ENCODE measurements at places on chromosomes 3 and 15.

DNA sequence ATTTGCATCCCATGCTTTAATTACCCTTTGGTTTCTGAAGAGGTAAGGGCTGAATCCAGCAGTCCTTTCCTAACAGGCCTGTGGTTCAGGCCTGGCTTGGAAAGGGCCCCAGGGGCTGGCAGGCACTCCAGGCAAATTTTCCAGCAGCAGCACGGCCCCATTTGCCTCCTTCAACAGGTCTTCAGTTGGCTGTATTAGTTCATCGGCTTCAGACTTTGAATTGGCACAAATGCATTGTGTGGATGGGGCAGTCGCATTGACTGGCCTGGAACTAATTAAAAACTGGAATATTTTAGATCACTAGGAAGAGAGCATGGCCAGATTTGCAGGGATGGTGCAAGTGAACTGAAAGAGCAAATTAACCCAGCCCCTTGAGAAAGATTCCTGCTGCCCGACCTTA is 207.8 kb upstream of the MCTP2 start:
- no peaks in the 10 kb centered on the region for H3K36me3 ChIP-seq
- no peak overlapping the region for H3K27ac ChIP-seq
- no peaks in the 10 kb centered on the region for H3K4me1 ChIP-seq
- DNase-seq, result no peak

- H3K36me3 ChIP-seq, result no peaks in the 10 kb centered on the region
- no peaks in the 10 kb centered on the region for H3K4me1 ChIP-seq
- H3K27ac ChIP-seq, result no peak overlapping the region
- H3K4me3 ChIP-seq, result no peak overlapping the region
Observed at GRCh38 chr3:118550556-118550955, 484.1 kb downstream of the IGSF11 start.

- H3K4me1 ChIP-seq, result peaks cover 54% of the 10 kb centered on the region
- no peaks in the 10 kb centered on the region for H3K27me3 ChIP-seq
- peaks cover 2% of the 10 kb centered on the region for H3K36me3 ChIP-seq
- no peak overlapping the region for H3K27ac ChIP-seq
- no peak overlapping the region for H3K4me3 ChIP-seq
Observed at GRCh38 chr3:171419457-171419856, 40.7 kb downstream of the TNIK start.

GRCh38 chr3:184336547-184337398 is 627 bp upstream of the FAM131A start:
- H3K4me1 ChIP-seq, result peaks cover 52% of the 10 kb centered on the region
- DNase-seq, result no peak
- H3K27me3 ChIP-seq, result no peaks in the 10 kb centered on the region
- H3K4me3 ChIP-seq, result peak overlapping the region; percentile 83
- peak overlapping the region; percentile 74 for H3K27ac ChIP-seq
- H3K36me3 ChIP-seq, result peaks cover 41% of the 10 kb centered on the region

DNA sequence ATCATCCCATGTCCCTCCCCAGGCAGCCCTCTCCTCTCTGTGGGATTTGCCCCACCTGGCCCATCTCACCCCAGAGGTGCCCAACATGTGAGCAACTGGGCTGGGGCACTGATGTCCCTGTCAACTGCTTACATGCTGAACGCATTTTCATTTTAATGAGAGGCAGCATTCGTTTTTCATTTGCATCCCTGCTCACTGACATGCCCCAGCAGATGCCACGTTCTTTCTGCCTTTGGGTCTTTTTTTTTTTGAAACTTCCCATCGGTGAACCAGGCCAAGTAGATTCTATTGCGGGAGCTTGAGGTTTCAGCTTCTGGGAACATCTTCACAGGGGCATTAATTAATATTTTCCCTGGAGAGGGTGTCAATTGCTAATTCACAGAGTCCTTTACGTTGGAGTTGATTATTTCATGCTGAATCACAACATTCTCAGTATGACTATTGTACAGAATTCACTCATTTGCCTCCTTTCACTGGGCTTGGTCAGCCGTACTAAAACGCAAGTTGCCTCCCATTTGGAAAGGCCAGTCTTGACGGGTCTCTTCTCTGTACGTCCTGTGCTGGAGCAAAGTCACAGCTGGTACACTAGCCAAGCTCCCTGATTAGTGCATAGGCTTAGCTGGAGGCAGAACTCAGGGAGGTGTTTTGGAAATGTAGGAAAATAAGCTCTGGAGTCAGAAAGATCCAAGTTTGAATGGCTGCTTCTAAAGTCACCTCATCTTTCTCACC is 69.8 kb downstream of the CHRNA7 start:
- DNase-seq, result no peak
- no peaks in the 10 kb centered on the region for H3K4me1 ChIP-seq
- H3K27me3 ChIP-seq, result peaks cover 54% of the 10 kb centered on the region
- no peak overlapping the region for H3K4me3 ChIP-seq

DNA sequence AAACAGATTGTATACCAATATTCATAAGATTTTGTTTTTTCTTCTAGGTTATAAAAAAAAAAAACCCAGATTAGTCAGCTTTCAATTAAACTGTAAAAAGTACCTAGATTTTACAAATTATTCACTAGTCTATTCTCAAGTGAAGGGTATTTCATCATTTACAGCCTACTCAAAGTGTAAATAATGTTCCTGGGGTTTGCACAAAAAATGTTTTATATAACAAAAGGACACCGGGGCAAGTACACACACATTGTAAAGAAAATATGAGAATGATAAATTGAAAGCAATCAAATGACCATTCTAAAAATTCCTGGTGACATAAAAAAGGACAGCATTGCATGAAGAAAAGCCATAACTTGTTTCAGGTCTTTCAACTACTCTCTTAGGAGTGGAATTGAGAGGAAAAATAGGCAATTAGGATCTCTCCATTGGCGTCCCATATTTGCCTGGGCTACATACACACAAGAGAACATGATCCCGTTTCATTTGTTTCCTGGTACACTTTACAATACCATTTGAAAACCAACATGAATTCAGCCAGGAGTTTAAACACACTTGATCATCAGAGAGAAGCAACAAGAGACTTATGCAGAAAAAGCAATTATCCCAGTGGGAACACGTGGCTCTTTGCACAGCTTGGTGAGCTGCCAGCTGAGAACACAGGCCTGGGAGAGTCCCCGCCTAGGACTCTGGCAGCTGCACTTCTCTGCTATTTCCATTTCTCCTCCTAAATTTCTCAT is 1039.2 kb downstream of the ROBO1 start:
- H3K4me3 ChIP-seq, result no peak overlapping the region
- no peaks in the 10 kb centered on the region for H3K27me3 ChIP-seq
- H3K4me1 ChIP-seq, result no peaks in the 10 kb centered on the region
- H3K36me3 ChIP-seq, result no peaks in the 10 kb centered on the region
- no peak overlapping the region for H3K27ac ChIP-seq
- DNase-seq, result no peak

GRCh38 chr3:178159691-178160220 is 376.5 kb upstream of the KCNMB2 start:
- no peak for DNase-seq
- H3K27me3 ChIP-seq, result peaks cover 43% of the 10 kb centered on the region
- H3K4me1 ChIP-seq, result peaks cover 5% of the 10 kb centered on the region
- no peaks in the 10 kb centered on the region for H3K36me3 ChIP-seq
- H3K27ac ChIP-seq, result no peak overlapping the region

DNA sequence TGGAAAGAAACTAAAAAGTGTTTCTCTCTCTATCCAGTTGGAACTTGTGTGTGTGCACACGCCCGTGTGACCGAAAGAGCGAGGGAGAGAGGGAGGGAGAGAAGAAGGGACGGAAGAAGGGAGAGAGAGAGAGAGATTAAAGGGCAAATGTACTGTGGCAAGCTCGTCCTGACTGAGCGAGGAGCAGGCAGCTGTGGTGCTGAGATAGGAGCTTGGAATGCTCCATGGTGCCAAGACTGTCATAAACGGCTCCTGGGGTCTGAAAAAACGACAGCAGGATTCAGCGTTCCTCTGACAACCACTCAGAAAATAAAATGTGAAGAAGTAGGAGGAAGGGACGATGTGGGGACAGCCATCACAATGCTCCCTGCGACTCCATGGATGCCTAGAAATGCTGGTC is 276.0 kb downstream of the SV2B start:
- no peak for DNase-seq
- no peaks in the 10 kb centered on the region for H3K36me3 ChIP-seq
- H3K27ac ChIP-seq, result no peak overlapping the region
- peaks cover 20% of the 10 kb centered on the region for H3K4me1 ChIP-seq
- peaks cover 33% of the 10 kb centered on the region for H3K27me3 ChIP-seq

DNA sequence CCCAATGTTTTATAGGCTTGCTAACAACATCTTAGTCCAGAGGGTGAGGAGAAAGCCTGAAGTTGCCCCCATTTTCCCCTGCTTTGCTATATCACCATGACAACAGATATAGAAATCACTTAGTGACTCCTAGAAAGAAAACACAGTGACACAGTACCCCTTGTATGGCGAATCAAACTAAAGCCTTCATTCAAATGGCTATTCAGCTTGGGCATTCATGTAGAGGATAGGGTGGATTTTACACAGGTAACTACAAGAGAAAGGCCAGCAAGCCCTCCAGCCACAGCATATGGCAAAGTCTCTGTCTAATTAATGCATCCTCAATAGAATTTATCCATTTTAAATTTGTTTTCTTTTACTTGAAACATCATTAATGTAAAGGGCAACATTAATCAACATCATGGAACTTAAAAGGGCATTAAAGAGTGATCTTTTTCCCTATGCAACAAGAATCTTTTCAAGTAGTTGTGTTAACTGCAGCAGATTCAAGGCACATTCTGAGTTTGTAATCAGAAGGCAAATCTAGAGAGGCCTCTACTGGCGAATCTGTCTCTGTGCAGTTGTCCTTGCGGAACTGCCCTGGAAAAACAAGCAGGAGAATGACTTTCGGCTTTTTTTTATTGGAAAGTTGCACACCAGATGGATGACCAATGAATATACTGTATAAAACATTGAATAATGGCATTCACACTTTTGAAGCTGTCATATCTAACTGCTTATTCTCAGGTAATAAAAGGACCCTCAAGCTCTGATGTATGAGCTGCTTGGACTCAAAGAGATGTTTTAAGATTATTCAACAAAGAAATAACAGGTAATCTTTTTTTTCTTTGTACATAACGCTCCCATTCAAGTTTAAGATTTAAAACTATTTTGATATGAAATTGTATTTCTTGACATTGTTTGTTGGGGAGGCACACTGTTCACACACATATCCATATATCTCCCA is 621.7 kb upstream of the AGTR1 start:
- H3K27me3 ChIP-seq, result no peaks in the 10 kb centered on the region
- no peaks in the 10 kb centered on the region for H3K36me3 ChIP-seq
- H3K4me3 ChIP-seq, result no peak overlapping the region
- no peak for DNase-seq

DNA sequence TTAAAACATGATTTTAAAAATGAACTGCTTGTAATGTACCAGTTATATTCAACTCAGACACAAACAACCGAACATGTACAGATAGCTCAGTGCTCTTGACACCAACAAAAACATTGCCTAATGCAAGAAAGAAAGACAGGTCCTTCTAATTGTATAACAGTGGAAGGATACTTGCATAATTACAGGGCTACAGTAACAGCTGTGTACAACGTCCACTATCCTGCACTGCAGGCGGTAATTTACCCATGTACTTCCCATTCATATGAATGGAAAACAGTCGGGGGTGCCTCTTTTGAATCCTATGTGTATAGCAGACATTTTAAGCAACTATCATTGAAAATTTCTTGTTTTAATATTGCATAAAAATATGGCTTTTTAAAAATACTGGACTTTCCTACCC is 41.1 kb upstream of the PLSCR5 start:
- no peaks in the 10 kb centered on the region for H3K36me3 ChIP-seq
- no peak overlapping the region for H3K27ac ChIP-seq
- no peak for DNase-seq
- H3K4me3 ChIP-seq, result no peak overlapping the region
- H3K4me1 ChIP-seq, result no peaks in the 10 kb centered on the region

GRCh38 chr15:56683908-56684307 is 49.4 kb downstream of the ZNF280D start:
- H3K36me3 ChIP-seq, result peaks cover 10% of the 10 kb centered on the region
- no peak overlapping the region for H3K4me3 ChIP-seq
- no peak overlapping the region for H3K27ac ChIP-seq
- no peaks in the 10 kb centered on the region for H3K4me1 ChIP-seq
- DNase-seq, result no peak
- no peaks in the 10 kb centered on the region for H3K27me3 ChIP-seq

GRCh38 chr3:113747283-113748046 is 630 bp downstream of the ATP6V1A start:
- H3K4me3 ChIP-seq, result peak overlapping the region; percentile 89
- no peak for DNase-seq
- H3K27ac ChIP-seq, result peak overlapping the region; percentile 100
- no peaks in the 10 kb centered on the region for H3K27me3 ChIP-seq

- no peak overlapping the region for H3K4me3 ChIP-seq
- H3K27ac ChIP-seq, result no peak overlapping the region
- DNase-seq, result no peak
- no peaks in the 10 kb centered on the region for H3K4me1 ChIP-seq
- peaks cover 17% of the 10 kb centered on the region for H3K27me3 ChIP-seq
Observed at GRCh38 chr3:51921081-51921578, 18.0 kb upstream of the IQCF1 start.

DNA sequence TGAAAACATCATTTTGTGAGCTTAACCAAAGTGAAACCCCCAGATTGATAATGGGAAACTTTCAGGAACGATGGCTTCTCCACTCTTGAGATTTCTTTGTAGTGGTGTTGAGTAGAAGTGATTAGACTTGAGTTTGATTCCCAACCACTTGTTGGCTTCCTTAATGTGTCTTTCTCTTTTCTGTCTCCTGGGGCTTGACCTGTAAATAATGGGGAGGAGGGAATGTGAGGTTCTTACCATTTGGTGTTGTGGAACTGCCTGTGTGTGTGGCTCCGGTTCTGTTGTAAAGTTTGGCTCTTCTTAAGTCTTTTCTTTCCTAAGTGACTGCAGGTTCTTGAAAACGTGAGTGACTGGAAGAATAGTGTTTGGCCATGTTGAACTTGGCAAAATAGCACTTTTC is 2.7 kb downstream of the CDV3 start:
- no peak for DNase-seq
- peak overlapping the region; percentile 68 for H3K27ac ChIP-seq

DNA sequence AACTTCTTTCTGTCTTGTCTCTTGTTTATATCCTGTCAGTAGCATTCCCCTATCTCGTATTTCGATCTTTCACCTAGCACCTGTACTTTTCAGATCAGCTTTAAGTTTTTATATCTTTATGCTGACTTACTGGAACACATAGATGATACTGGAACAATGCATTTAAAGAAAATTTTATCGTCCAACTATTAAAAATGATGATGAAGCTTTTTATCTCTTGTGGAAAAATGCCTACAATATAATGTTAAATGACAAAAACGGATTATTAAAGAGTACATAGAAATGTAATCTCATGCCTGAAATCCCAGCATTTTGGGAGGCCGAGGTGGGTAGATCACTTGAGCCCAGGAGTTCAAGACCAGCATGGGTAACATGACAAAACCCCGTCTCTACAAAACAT is 139.5 kb downstream of the ZPLD1 start:
- peaks cover 16% of the 10 kb centered on the region for H3K27me3 ChIP-seq
- no peak overlapping the region for H3K27ac ChIP-seq
- no peak overlapping the region for H3K4me3 ChIP-seq
- H3K4me1 ChIP-seq, result no peaks in the 10 kb centered on the region

DNA sequence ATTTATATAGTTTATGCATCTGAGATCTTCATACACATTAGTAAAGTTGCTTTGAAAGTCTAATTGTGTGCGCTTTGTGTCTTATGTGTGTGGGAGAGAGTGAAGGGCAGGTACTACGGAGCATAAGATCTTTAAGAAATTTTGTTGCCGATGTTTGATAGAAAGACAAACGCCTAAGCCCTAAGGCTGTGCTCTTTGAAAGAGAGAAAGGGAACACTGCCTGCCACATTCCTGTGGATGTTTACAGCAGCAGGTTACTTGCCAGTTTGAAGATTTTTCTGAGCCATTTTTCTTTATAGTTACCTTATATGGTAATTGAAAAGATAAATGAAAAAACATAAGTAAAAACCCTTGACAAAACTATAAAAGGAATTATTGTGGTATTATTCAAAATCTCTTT is 17.0 kb downstream of the DTWD1 start:
- H3K27ac ChIP-seq, result no peak overlapping the region
- H3K4me3 ChIP-seq, result no peak overlapping the region
- peaks cover 10% of the 10 kb centered on the region for H3K36me3 ChIP-seq
- H3K4me1 ChIP-seq, result no peaks in the 10 kb centered on the region

Measured in central memory CD8-positive, alpha-beta T cell (primary cell).